ENCODE measurements at places on chromosomes 6 and 20.

DNA sequence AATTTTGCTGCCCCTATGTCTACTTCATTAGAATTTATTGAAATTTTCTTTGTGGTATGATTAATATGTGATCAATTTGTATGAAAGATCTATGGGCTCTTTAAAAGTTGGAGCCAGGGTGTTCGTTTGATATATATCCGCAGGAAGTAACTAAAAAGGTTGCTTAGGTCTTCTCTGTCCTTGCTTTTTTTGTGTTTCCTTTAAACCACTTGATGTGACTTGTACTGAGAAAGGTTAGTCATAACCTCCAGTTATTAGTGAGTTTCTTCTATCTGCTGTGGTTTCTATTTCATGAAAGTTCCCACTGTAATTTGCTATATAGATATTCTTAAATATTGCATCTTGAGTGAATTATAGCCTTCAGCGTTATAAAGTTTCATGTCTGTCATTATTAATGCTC is 585.3 kb upstream of the ARID1B start:
- no peak for DNase-seq

DNA sequence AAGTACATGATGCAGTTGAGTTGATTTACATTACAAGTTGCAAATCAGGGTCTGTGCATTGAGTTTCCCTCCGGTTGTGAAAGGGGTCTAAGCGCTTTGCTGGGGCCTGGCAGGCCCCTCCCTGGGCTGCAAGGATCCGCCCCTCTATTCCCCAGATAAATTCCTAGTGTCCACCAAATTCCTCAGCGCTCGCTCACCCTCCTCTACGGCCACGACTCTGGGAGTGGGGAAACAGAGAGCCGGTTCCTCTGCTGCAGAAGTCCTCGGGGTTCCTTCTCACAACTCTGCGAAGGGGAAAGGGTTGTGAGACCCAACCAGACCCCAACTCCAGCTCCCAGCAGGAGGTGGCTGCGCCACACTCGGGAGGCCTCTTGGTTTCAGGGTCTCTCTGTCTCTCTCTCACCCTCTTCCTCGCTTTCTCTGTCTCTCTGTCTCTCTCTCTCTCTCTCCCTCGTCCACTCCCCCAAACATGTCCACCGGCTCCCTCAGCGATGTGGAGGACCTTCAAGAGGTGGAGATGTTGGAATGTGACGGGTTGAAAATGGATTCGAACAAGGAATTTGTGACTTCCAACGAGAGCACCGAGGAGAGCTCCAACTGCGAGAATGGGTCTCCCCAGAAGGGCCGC is at the start of gene TCF21:
Gene TCF21, plus strand, starts transcription at position 185 of the 628 bp plus-strand sequence. Its CDS starts 285 bp downstream, at position 470.
- no peak for DNase-seq

DNA sequence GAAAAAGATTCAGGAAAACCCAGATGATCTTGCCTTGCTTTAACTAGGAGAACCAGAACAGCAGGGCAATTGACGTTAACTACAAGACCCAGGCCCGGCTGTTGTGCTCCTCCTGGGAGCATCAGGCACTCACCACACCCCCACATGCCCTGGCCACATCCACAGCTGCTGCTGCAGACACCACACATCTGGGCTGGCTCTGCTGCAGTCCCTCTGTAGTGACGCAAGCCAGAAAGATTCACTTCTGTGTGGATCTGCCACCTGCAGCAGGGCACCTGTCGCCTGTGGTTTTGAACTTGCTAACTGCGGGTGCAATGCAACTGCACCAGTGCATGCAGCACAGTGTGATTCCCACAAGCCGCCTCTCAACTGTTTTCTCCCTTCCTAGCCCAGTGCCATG is 228.8 kb downstream of the SYNDIG1 start:
- DNase-seq = no peak

DNA sequence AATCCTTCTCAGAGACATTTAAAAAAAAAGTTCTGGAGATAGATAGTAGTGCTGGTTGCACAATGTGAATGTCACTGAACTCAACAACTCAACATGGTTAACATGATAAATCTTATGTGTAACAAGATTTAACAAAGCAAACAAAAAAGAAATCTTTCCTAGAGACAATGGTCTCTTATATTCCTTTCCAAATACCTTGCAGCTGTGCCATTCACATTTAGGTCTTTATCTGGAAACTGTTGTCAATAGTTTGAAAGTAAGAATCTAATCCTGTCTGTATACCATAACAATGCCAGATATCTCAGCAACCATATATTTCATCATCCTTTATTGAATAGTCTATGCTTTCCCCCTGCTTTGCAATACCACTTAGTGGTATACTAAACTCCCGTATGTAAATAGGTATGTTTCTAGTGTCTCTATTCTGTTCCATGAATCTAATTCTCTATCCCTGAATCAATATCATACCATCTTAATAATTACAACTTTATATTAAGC is 2.1 kb downstream of the SERAC1 start:
- DNase-seq = no peak

- DNase-seq = no peak
These were observed 95.9 kb downstream of the FYN start for GRCh38 chr6:111777357-111777756.

DNA sequence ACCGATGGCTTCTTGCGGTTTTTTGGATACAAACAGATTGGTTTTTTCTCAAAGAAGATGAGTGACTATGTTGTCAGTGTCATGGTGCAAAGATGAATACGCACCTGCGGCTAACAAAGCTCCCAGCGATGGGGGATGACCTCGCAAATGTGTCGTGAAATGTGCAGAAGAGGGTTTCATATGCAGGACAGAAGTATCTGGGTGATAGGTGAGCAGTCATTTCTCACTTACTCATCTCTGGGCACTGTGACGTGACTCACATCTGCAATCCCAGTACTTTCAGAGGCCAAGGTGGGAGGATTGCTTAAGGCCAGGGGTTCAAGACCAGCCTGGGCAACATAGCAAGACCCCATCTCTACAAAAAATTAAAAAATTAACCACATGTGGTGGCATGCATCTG is 216.3 kb downstream of the ERMARD start:
- no peak for DNase-seq

DNA sequence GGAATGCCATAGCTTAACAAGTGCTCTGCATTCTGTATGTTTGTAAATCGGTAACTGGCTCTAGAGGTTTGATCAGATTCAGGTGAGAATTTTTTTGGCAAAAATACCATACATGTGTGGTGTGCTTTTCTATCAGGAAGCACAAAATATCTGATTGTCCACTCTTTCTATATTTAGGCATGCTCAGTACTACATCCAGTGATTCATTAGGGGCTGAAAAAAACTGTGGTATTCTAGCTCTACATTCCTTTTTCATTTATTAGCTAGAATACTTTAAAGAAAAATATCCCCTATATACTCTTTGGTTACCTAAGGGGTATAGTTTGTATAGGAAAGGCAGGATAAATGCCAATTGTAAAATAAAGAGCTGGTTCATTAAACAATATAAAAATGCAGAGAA is 10.6 kb upstream of the ELOVL2 start:
- DNase-seq = no peak

- no peak for DNase-seq
These were observed 133.9 kb upstream of the NEDD9 start for GRCh38 chr6:11366183-11366933.

DNA sequence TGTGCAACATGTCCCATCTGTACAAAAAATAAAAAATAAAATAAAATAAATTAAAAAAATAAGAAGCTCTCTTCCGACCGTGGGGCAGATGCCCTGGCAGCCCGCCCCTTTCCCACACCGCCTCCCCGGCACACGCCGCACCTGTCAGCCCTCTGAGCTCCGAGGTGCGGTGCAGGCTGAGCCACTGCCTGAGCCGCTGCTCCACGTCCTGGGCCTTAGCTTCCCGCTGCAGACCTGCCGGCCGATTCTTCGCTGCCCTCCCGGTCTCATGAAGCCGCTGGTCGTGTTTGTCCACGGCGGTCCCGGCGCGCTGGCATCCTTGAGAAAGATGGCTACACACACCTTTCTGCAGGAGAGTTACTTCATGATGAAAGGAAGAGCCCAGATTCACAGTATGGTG is 10.7 kb upstream of the CLPSL2 start:
- no peak for DNase-seq

DNA sequence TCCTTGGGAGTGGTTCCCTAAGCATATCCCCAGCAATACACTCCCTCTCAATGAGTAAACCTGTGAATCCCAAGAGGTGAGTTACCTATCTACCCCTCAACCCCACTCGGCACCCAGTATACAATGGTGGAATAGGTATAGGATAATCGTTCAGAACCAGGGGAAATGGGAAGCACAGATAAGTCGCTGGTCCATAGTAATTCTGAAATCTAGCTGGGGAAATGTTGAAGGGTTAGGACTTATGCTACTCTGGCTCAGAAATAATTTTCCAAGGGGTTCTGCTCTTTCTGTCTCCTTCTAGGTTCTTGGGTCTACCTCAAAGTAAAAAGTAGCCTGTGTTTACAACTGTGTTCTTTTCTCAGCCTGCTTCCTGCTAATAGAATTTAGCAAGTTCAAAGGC is 62.3 kb upstream of the NNAT start:
- DNase-seq = no peak

DNA sequence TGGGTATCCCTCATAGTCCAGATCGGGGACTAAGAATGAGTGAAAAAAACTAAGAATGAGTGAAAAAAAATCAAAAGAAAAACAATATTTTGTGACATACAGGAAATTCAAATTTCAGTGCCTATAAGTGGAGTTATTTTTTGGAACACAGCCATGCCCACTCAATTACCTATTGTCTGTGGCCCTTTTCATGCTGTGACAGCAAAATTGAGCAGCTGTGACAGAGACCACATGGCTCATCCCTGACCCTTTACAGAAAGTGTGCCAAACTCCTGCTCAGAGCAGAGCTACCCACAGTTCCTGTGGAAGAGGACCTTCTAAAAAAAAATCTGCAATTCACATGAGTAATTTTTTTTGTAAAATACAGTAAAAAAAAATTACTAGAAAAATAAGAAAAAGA is 1.4 kb downstream of the NCR2 start:
- DNase-seq = no peak

GRCh38 chr6:127148511-127148910 is 30.0 kb downstream of the RSPO3 start:
- no peak for DNase-seq

GRCh38 chr20:50953196-50953595 is 5.1 kb downstream of the DPM1 start:
- no peak for DNase-seq

- no peak for DNase-seq
These were observed 70.0 kb downstream of the CNKSR3 start for GRCh38 chr6:154440422-154441043.

DNA sequence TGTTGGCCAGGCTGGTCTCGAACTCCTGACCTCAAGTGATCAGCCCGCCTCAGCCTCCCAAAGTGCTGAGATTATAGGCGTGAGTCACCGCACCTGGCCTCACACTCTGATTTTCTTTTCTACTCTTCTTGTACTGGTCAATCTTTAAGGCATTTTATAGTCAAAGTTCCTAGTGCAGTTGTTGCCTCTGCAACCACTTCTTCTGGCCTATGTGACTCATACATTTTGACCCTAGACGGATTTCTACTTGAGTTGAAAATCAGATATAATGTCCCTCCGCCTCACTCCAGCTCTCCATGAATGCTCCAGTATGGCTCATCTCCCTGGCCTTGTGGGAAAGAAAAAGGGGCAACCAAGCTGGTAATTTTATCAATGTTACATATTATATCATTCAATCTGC is 42.4 kb downstream of the TNFRSF21 start:
- DNase-seq = no peak

GRCh38 chr20:64129146-64129782 is 21.9 kb upstream of the NPBWR2 start:
- DNase-seq = no peak

DNA sequence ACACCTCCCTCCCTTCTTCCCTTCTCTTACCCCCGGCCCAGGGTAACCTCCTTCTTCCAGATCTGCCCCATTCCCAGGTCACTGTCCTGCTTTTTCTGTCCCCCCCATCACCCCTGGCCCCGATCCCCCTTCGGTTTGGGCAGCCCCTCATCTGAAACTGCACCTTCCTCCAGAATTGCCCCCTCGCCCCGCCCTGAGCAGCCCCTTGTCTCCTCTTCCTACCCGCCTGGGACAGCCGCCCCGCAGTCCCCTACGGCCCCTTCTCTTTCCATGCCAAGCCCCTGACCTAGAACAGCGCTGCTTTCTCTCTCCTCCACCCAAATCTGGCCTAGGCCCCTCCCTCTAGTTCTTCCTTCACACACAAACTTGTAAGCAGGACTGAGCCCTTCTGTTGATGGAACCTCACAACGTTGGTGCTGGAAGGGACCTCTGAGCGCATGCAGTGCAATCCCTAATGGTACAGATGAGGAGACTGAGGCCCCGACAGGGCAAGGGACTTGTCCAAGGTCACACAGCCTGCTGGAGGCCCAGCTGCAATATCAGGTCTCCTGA is 630 bp downstream of the PPP2R5D start:
- no peak for DNase-seq
